ENCODE measurements at places on chromosomes 13 and 19.
A peak's percentile ranks its signal among the peaks of the same experiment; 100 is the strongest.

- no peak for DNase-seq
These were observed 30.2 kb upstream of the FREM2 start for GRCh38 chr13:38656699-38657098.

GRCh38 chr13:113159701-113160100 lies 1.3 kb downstream of the PROZ start:
- DNase-seq = no peak

GRCh38 chr13:95656386-95657015 lies 12.0 kb upstream of the DZIP1 start:
- no peak for DNase-seq

DNA sequence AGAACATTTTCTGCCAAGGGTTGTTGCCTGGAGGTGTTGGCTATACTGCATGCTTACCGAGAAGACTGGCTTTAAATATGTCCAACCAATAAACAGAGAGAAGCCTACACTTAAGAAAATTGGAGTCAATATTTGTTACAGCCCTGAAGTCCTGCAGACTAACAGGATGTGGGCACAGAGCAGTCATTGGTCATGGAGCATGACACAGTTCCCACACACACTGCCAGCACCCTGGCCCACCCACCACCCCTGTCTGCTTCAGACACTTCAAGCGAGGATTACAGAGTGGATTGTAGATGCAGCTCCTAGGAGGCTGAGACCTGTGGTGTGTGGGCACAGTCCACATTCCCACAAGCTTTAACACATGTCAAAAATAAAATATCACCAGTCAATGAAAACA lies 21.0 kb upstream of the SERP2 start:
- DNase-seq = no peak

GRCh38 chr13:103351035-103351828 lies 285.0 kb upstream of the SLC10A2 start:
- DNase-seq = no peak

GRCh38 chr13:50543782-50544181 lies 299.7 kb downstream of the DLEU7 start:
- DNase-seq = no peak

GRCh38 chr13:23811366-23812062 lies 77.7 kb downstream of the MIPEP start:
- DNase-seq = no peak

DNA sequence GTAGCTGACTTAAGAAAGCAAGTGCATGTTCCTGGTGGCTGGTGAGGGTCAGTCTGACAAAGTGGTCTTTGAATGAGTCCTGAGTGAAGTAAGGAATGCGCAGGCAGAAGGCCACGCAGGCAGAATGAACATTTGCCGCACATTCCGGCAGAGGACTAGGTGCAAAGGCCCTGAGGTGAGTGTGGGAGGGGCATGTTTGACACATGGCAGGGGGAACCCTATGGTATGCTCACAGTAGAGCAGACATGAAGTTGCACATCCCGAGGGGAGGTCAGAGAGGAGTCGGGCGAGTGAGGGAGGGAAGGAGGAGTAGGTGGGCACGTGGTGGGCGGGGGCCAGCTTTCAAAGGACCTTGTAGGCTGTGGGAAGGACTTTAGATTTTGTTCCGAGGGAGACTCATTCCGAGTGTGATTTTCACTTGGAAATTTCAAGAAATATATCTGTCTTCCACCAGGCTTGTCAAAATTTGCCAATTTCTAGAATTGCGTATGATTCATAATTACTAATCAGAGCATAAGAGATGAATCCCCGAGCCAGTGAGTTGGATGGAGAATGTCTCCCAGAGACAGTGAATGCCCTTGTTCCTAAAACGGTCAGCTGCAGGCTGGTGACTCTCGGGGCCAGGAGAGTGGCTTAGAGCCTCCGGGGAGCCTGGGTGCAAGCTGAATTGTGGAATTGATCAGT lies 40.3 kb downstream of the ERICH6B start:
- no peak for DNase-seq

DNA sequence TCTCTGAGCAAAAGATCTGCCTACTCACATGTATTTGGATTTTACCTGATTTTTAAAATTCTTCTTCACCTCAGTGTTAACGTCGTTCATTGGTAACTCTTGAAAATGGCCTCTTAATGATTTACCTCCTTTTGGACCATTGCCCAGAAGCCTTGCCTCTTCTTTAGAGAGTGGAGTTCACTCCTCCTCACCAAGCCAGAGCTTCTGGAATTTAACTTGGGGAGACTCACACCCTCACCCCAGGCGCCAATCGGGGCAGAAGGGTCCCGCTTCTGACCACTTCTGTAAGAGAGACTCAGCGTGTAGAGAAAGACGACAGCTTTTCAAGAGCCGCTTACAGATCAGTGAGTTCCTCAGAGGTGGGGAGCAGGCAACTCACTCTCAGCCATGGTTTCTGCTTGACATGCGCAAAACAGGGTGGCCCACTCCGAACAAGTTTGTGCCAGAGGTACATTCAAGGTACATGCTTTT lies 2.7 kb downstream of the PNMA8C start:
- no peak for DNase-seq

DNA sequence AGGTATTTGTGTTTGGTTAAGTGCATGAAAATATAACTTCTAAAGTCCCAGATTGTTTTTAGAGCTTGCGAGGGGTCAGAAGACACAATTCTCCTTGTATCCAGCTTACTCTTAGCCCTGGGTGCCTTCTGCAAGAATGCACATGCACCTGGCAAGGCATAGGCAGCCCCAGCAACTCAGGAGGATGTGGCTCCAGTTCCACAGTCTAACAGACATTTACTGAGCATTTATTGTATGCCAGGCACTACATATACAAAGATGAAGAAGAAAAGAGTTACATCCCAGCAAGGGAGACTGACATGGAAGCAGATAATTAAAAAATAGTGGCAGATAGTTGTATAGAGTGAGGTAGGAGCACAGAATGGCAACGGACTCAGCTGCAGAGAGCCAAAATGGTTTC lies 101.1 kb upstream of the FRY start:
- DNase-seq = no peak

DNA sequence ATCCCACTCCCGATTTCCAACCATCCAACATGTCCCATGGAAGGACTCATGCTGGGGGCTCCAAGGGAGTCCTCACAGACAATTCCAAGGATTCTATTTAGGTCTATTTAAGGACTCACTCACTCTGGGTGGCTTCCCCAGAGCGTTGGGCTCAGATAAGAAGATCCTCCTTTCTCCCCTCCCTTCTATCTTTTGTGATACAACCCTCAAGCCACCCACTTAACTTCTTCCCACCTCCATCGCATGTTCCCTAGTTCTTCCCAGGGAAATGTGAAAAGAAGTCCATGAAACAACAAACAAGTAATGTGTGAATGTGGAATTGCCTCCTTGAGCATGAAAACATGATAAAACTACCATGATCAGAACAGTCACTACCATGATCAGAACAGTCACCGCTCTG lies 29.4 kb downstream of the INSR start:
- DNase-seq = no peak

DNA sequence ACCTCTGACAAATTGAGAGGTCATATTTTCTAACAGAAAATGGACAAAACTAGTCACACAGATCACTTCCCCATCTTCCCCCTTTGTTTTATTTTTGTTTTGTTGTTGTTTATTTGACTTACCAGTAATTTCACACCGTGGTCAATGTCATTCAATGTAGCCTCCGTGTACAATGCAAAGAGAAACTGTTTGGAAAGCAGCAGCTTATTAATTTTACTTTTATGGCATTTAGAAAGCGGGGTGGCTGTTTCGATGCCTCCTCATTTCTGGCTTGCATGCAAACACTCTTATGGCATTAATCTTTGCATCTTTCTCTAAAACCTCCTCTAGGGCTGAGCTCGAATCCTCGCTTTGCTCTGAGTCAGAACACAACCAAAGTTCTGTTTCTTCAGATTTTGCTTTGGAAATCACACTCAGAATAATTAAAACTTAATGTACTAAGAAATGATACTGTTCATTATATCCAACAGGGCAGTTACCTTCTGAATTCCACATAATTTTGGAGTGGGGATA lies 77.0 kb downstream of the ZNF536 start:
- DNase-seq = no peak

- no peak for DNase-seq
These were observed 253.3 kb downstream of the LMO7 start for GRCh38 chr13:75889427-75889826.

- DNase-seq = no peak
These were observed 187.8 kb downstream of the LHFPL6 start for GRCh38 chr13:39415008-39415802.

- DNase-seq = peak; percentile 96
These were observed 8.4 kb downstream of the EMP3 start for GRCh38 chr19:48333467-48334384.

DNA sequence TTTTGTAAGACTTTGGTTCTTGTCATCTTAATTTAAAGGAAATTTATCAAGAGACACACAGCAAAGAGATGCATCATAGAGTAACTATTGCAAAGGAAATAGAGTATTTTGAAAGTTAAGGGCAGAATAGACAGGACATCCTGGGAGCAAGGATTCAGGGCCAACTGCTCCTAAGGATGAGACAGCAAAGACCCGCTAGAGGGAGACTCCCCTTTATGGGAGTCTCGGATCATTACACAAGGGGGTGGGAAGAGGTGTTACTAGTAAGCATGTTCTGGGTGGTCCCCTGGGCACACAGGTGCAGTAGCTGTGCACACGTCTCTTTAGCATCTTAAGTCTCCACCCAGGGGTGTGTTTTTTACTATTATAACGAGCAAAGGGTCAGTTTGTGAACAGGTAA lies 9.6 kb downstream of the ZSCAN5C start:
- DNase-seq = no peak

- DNase-seq = peak; percentile 91
These were observed 1.5 kb downstream of the MYADM start for GRCh38 chr19:53868892-53869804.

DNA sequence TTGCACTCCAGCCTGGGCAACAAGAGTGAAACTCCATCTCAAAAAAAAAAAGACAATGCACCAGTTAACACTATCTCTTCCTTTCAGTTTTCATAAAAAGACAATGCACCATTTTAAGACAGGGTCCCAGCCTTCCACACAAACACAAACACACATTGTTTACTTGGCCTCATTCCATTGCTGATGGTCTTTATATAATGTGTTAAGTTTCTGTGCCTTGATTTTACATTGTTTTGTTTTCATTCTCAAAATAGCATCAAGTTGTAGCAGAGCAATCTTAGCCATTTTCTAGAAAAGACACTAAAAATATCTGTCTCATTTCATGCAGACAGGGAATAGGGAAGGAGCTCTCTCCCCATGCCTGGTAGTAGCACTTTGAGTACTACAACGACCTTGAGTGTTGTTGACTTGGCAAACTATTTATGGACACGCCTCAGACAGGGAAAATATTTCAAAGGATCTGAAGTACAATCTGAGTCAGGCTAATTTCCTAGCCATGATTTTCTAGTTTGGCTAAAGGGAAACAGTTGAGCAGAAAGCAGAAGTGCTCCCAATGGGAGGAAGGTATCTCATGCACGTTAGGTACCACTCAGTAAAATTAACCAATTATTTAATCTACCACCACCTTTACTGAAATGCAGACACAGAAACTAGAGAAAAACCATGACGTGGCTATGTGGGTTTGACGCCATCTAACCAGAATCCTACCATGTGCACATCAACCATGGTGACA lies 120.6 kb downstream of the ABCC4 start:
- DNase-seq = no peak

GRCh38 chr19:2560369-2560768 lies 84.4 kb downstream of the GADD45B start:
- DNase-seq = no peak

DNA sequence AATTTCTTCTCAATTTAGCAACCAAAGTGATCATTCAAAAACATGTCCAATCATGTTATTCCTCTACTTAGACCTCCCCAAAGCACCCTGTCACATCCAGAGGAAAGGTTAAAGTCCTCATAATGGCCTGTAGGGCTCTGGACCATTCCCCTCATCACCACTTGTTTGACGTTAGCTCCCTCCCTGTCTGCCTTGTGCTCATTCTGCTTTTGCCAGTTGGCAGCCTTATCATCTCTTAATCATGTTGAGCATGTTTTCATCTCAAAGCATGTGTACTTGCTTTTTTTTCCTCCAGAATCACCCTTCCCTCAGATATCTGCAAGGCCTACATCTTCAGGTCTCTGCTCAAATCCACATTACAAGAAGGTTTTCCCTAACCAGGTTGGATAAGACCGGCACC lies 25.9 kb downstream of the UBAC2 start:
- no peak for DNase-seq

DNA sequence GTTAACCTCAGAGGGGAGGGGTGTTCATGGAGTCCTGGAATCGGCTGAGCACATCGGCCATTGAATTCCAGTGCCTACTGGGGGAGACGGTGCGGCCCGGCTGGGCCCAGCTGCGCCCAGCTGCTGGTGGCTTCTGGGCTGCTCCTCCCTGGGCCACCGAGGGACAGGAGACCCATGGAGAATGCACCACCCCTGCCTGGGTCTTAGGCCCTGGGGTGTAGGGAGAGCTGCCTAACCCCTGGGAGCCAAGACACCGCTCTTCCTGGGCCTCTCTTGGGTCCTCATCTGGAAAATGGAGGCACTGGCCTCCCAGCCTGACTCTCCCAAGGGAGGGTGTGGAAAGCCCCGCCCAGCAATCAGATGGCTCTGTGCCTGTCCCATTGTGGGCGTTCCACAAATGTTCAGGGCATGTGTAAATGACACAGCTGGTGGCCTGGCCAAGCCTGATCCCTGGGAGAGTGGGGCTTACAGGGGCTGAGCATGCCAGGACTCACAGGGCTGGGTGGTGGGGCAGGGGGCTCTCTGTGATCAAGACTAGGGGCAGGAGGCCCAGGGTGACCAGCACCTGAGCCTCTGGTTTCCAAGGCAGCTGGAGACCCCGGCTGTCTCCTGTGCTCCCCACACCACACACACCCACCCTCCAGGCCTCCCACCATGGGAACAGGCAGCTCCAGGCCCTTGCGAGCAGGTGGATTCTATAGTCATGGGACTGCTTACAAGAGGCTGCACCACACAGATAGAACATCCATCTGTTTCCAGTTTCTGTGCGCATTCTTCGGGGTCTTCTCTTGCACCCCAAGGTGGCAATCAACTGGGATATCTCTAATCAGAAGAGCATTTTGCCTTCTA lies 150.9 kb downstream of the URI1 start:
- DNase-seq = no peak

GRCh38 chr13:69389899-69390298 lies 717.7 kb upstream of the ATXN8OS start:
- DNase-seq = no peak

DNA sequence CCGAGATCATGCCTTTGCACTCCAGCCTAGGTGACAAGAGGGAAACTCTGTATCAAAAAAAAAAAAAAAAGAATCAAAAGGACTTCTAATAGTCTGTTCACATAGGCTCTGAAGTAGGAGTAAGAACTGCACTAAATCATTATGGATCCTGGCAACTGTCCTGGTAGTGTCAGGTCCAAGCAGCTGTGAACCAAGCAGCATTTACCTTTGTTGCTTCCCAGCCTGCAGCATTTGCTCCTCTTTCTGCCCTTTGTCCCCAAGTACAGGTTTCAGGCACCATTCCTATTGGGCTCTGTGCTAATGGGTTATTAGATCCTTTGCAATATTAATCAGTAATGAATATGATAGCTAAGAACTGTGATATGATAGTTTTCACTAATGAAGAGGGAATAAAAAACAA lies 77.4 kb upstream of the NBEA start:
- no peak for DNase-seq

- DNase-seq = no peak
These were observed 105.4 kb upstream of the MBNL2 start for GRCh38 chr13:97116754-97117153.

Measured in GM13977 (cell line).